ENCODE measurements at places on chromosomes 3 and 15.

DNA sequence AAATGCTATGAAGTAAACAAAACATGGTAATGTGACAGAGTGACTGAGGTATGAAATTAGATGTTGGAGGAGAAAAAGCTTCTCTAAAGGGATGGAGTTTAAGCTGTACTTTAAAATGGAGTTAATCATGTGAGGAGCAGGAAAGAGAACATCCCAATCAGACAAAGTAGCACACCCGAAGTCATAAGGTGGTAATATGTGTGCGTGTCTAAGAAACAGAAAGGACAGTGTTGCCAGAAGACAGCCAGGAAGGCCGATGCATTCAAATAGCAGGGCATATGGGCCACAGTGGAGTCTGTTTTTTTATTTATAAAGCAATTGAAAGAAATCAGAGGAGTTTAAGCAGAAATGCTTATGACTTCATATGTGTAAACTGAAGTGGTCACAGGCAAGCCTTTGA, 376.3 kb downstream of the NLGN1 start:
- DNase-seq = no peak

DNA sequence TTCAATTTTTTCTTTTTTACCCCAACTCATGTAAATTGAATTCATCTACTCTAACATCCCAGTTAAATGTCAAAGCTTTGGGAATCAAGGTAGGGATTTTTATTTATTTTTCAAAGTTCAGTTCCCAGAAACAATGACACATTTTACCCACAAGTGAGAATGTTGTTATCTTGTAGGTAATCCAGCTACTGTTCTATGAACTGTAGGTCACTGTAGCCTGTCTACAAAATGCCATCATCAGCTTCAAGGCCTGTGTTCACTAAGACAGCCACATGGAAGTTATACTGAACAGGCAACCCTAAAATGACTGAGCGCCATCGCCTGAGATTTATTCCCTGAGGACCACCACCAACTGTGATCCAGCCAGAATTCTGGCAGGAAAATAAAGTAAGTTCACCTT, 219.7 kb downstream of the FHIT start:
- no peak for DNase-seq

DNA sequence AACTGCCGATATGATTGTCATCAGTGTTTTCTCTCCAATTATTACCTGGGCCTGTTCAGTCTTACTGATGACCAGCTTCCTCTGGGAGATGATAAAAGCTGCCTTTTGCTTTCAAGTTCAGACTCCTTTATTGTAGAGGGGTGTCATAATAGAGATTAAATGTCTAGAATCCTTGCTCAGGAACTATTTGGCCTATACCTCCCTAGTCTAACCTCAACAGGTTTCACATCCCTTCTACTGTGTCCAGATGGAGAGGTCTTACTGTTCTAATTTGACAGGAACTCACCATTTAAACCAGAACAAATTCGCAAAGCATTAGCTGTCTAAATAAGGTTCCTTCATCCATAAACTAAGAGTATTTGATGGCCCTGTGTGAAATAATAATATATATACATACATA, 88.0 kb downstream of the BCHE start:
- DNase-seq = no peak

- DNase-seq = no peak
Observed at GRCh38 chr3:197336348-197336747, 37.9 kb upstream of the DLG1 start.

GRCh38 chr15:57927091-57927631, 138.3 kb downstream of the ALDH1A2 start:
- no peak for DNase-seq

DNA sequence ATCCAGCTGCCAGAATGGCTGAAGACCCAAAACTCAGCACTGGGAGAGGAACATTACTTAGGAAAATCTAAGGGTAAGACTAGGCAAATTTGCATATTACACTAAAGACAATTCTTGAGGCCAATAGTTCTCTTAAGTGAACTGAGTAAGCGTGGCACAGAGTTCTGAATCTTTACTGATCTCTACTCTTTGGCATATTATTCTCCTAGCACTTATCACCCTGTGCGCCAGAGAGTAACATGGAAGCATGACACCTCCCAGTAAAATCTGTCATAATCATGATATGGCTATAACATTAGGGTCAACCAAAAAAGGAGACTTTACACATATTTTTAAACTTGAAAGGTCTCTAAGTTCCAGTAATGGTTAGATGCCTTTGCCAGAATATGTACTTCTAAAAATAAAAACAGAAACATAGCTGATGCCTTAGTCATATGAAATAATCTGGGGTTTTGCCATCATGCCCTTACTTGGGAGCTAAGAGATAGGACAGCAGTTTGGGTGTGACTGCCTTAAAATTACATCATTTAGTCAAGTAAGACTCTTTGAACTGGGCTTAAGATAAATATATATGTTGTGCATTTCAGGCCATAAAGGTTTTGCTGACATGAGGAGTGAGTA, 290.5 kb downstream of the PLCL2 start:
- DNase-seq = no peak

DNA sequence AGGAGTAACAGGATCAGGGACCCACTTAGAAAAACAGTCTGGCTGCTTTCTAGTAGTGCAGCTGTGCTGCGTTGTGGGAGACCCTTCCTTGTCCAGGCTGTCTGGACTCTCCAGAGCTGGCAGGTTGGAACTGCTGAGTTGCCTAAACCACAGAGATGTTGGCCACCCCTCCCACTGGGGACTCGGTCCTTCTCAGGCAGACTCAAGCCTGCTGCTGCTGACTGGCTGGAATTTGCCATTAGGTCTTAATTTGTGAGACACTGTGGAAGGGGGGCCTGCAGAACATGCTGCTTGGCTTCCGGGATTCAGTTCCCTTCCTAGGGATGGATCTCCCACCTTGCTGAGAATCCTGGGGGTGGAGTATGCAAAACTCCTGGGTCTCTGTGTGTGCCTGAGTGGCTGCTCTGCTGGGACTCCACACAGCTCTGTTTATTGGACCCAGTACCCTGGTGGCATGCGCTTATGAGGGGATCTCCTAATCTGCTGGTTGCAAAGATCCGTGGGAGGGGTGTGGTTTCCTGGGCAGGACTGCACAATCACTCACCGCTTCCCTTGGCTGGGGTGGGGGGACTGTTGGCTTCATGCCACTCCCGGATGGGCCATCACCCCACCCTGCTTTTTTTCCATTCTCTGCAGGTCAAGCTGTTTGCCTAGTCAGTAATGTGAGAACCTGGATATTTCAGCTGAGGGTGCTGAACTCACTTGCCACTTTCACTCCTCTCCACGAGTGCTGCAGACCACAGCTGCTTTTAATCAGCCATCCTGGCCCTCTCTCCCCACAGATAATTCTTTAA, 150.5 kb downstream of the CFAP20DC start:
- DNase-seq = no peak

GRCh38 chr3:123733805-123734526, 149.1 kb upstream of the HACD2 start:
- no peak for DNase-seq

DNA sequence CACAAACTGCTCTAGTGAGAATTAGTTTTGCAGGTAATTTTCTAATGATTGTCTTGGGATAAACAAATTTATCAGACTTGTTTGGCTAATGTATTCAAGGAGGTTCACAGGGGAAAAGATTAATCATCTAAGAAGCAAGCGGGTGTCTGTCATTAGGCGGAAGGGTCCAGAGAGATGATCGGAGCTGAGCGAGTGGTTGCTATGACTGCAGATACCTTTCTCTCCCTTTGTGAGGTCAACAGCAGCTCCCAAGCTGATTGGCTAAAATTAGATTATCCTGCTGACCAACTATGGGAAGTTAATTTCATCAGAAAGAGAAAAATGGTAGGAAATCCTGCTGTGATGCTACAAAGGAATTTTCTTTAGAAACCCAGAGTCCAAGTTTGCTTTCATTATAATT, 276.0 kb downstream of the SOX2 start:
- no peak for DNase-seq

- DNase-seq = no peak
Observed at GRCh38 chr3:13686367-13687160, 137.6 kb downstream of the FBLN2 start.

DNA sequence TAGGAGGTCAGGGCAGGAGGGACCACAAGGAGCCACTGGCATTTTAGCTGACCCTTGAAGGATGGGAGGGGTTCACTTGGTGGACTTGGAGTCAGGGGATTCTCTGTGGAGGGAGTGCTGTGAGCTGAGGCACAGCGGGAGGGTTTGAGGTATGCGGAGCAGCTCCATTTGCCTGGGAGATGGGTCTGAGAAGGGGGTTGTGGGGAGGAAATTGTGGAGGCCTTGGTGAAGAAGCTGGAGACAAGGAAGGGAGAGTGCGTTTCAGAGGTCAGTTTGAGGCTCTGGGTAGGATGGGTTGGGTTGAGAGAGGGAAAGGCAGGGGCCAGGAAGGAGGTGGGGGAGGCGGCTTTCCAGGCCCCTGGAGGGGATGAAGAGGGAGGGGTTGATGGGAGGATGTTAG, 20.2 kb downstream of the PLEKHO2 start:
- no peak for DNase-seq

GRCh38 chr3:152760591-152760990, 74.3 kb upstream of the P2RY1 start:
- no peak for DNase-seq

GRCh38 chr3:120693439-120694171, 11.6 kb upstream of the HGD start:
- DNase-seq = peak; percentile 44

DNA sequence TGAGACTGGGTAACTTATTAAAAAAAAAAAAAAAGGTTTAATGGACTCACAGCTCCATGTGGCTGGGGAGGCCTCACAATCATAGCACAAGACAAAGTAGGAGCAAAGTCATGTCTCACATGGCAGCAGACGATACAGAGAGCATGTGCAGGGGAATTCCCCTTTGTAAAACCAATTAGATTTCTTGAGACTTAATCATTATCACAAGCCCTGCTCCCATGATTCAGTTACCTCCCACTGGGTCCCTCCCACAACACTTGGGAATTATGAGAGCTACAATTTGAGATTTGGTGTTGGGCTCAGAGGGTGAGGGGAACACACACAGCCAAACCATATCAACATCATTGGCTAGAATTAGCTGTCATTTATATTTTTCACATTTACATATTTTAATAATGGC, 221.0 kb downstream of the RSRC1 start:
- DNase-seq = no peak

DNA sequence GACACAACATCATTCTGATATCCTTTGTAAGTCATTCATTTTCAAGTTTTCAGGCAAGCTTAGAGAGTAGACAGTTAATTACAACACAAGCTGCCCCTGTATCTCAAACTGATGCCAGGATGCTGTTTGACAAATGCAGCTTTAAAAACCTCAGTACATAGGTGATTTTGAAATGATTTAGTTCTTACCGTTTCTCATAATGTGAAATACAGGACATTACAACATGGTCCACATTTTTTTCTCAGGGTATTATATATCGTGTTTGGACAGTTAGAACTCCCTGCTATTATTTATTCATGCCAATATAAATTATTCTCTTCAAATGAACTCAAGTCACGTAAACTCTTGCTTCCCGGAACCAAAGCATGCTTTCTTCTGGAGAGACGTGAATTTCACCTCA, 1013.9 kb downstream of the EPHA3 start:
- no peak for DNase-seq

DNA sequence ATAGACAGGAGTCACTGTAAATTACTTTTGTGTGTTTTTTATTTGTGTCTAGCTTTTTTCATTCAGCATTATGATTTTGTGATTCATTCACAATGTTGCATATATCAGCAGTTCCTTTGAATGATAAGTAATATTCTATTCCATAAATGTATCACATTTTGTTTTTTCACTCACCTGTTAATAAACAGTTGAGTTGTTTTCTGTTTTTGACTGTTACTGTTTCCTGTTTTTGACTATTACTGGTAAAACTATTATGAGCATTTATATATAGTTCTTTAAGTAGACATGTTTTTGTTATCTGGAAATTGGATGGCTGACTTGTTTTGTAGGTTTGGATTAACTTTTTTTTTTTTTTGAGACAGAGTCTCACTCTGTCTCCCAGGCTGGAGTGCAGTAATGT, 138.4 kb downstream of the RSRC1 start:
- no peak for DNase-seq

GRCh38 chr3:160061525-160061924, 72.9 kb downstream of the IL12A start:
- no peak for DNase-seq

- no peak for DNase-seq
Observed at GRCh38 chr3:183496311-183496710, 59.2 kb downstream of the KLHL6 start.

GRCh38 chr3:30655187-30655812, 48.9 kb downstream of the TGFBR2 start:
- DNase-seq = no peak

GRCh38 chr15:100196326-100197058, 145.3 kb downstream of the ADAMTS17 start:
- no peak for DNase-seq

DNA sequence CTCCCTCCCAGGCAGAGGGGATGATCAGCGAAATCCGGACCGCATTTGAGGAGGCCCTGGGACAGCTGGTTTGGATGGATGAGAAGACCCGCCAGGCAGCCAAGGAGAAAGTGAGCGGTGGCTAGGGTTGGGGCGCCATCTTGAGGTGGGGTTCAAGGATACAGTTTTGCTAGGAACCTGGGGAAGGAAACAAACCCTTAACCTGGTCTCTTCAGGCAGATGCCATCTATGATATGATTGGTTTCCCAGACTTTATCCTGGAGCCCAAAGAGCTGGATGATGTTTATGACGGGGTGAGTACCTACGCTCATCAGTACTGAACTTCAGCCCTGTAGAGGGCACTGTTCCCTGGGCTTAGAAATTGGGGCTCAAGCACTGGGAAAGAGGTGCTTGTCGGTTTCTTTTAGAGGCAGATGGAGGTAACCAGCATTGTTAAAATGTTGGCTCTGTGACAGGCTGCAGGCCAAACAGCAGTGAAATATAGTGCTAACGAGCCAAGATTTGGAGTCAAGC, 9.6 kb upstream of the PSMD2 start:
- peak; percentile 37 for DNase-seq

DNA sequence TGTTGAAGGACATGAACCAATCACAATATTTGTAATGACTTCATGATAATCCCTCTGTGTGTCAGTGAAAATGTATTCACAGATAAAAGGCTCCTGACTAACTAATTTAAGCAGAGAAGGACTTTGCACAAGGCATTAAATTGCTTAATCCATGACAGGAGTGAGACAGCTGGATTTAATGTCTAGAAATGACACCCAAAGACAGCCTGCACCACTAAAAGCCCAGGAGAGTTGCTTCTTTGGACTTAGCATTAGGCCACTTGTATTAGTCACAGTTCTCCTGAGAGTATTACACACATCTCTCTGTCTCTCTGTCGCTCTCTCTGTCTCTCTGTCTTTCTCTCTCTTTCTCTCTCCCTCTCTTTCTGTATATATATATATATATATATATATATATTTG, 180.4 kb downstream of the GOLGA8K start:
- no peak for DNase-seq

DNA sequence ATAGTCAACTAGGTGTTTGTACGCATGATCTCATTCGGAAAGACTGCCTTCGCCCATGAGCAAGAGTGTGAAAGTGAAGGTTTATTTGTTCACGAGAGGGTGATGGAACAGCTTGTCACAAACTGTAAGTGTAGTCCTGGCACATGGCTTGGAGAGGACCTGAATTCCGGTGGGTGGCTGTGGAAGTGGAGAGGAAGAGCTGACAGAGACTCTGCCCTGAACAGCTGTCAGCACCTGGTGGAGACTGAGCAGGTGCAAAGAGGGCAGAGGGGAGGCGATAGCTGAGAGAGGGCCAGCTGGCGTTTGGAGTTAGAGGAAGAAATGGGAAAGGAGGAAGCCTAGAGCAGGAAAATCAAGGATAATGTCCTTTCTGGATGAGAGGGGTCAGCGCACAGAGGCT, 155.7 kb downstream of the EEFSEC start:
- no peak for DNase-seq

- DNase-seq = no peak
Observed at GRCh38 chr3:11791339-11792200, 55.1 kb downstream of the TAMM41 start.

All from globus pallidus (tissue), 1 donor.